ENCODE measurements at places on chromosomes 11 and 22. TPM values are rescaled to one million over a fixed set of nuclear protein-coding genes. Genes with fewer than 3 reads are reported as not detected.

DNA sequence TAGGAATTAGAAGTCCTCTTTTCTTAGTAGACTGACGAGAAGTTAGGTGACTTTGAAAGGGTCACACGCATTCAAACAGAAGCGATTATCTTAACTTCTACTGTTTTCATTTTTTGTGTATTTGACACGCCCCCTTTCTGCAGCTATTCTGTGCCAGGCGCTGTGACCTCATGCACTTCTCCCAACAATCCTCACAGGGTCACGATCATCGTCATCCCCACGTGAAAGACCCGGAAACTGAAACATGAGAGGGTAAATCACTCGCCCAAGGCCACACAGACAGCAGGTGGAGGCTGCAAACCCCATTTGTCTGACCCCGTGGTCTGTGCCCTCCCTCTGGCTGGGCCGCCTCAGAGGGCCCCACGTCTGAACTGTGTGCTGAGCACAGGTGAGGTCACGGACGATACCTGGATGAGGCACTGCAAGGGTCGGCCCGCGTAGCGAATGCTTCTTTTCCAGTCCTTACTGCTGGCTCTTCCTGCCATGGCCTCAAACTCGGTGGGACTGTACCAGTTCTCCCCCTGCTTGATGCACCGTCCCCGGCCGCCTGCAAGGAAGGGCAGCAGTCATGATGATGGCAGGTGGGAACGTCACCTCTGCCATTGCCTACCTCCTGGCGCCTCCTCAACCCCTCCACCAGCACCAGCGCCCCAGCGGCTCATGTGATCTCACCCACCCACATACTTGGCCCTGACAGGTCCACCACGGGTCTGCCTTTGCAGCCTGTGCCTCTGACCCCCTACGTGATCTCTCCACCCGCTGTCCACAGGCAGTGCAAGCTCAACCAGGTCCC lies 8.4 kb downstream of the DEAF1 start:
- DNase-seq = no peak

DNA sequence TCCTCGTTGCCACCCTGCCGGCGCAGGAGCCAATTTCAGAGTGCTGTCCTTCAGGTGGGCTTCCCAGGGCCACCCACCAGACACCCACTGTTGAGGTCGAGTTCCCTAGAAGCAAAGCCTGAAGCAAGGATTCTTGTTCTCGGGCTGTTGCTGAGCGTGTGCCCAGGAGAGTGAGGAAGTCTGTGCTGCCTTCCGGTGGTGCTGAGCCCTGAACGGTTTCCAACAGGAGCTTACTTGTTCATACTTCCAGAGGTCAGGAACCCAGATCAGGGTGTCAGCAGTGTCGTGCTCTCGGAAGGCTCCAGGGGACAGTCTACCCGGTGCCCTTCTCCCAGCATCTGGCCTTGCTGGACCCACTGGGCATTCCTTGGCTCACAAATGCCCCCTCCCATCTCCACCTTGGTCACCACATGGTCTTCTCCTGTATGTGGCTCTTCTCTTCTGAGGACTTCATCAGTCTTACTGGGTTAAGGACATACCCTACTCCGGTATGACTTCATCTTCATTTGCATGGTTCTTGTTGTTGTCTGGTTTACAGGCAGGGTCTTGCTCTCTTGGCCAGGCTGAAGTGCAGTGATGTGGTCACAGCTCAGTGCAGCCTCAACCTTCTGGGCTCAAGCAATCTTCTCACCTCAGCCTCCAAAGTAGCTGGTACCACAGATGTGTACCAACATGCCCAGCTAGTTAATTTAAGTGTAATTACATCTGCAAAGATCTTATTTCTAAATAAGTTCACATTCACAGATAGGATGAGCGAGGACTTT lies 11.2 kb downstream of the SLC25A1 start:
- DNase-seq = no peak

DNA sequence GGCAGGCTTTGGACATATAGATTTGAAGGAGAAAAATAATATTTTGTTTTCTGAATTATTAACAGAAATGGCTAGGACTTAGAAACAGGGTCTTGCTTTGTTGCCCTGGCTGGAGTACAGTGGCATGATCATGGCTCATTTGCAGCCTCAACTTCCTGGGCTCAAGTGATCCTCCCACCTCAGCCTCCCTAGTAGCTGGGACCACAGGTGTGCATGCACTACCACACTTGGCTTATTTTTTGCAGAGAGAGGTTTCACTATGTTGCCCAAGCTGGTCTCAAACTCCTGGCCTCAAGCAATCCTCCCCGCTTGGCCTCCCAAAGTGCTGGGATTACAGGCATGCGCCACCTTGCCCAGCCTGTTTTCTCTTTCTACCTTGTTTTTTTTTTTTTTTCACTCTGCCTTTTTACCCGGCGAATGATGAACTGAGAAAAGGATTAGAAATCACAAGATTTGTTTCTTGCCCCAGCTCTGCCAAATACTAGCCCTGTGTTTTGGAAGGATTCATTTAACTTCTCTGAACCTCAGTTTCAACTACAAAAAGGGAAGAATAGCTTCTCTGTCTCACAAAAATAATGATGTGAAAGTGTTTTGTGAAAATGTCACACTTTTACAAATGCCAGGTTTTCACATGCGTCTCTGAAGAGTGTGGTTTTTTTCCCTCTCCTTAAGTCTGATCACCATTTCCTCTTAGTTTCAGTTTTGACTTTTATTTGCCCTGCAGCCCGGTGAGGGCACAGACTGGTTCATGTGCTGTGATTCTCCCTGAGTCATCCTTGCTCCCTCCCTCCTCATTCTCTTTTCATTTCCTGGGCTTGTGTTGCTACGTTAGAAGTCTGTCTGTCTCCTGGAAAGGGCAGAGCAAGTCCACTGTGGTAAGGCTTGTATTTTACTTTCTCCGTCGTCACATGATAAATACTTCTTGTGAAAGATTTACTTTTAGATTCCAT lies 67.7 kb downstream of the BCL2L13 start:
- peak; percentile 36 for DNase-seq

The MUC2 gene
- not detected for total RNA-seq

The FOLH1 gene
- not detected for total RNA-seq

- no peak for DNase-seq
These were observed 347.9 kb upstream of the FAT3 start for GRCh38 chr11:91876746-91877145.

- DNase-seq = no peak
These were observed 46.9 kb upstream of the PRSS23 start for GRCh38 chr11:86753459-86753858.

The MMP13 gene
- not detected for total RNA-seq

DNA sequence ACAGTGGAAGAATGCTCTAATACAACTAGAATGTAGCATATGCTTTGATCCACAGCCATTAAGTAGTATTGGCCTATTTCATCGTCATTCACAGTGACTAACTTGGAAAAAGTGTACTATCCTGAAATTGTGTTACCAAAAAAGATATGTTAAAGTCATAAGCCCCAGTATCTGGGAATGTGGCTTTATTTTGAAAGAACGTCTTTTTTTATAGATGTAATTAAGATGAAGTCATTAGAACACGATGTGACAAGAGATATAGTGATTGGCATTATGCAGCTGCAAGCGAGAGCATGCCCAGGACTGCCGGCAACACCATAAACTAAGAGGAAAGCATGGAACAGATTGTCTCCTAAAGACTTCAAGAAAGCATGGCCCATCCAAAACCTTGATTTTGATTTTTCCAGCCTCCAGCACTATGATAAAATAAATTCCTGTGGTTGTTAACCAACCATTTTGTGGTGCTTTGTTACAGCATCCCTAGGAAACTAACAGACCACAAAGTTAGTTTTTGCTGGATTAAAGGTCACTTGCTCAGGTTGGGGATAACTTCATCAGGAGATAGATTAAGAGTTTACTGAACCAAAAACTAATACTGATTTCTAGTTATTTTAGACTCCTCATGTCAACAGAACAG lies 870.6 kb upstream of the LRRC4C start:
- no peak for DNase-seq

DNA sequence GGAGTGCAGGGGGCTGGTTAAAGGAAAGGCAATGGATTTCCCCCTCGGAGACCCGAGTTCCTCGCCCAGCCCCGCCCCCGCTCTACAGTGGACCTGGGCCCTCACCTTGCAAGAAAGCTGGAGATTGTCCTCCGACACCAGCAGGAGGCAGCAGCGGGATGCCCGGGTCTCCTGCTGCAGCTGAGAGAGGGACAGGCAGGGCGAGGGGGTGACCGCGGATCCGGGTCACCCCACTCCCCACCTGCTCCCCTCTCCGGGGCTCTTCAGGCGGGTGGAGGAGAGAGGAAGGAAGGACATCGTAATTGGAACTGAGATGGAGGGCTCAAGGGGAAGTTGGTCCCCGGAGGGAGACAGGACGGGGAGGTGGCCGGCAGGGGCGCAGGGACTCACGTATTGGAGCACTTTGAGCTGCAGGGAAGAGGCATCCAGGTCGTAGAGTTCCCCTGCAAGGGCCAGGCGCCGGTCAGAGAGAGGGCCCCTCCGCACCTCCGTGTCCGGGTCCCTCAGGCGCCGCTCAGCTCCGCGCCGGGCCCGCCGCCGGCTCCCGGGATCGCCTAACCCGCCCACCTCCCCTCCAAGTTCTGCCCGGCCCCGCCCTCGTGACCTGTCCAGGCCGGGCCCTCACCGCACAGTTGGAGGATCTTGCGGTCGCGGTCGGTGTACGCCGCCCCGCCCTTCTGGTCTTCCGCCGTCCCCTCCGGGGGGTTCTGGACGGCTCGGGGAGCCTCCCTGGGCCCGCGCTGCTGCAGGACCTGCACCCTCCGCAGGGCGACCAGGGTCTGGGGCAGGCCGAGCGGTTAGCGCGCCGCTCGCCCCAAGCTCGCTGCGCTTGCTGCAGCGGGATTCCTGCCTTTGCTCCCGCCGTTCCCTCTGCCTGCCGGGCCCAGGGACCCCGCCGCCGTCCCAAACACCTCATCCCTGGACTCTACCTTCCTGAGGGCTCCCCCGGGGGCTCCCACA lies 84.1 kb downstream of the PDE2A start:
- peak; percentile 48 for DNase-seq

DNA sequence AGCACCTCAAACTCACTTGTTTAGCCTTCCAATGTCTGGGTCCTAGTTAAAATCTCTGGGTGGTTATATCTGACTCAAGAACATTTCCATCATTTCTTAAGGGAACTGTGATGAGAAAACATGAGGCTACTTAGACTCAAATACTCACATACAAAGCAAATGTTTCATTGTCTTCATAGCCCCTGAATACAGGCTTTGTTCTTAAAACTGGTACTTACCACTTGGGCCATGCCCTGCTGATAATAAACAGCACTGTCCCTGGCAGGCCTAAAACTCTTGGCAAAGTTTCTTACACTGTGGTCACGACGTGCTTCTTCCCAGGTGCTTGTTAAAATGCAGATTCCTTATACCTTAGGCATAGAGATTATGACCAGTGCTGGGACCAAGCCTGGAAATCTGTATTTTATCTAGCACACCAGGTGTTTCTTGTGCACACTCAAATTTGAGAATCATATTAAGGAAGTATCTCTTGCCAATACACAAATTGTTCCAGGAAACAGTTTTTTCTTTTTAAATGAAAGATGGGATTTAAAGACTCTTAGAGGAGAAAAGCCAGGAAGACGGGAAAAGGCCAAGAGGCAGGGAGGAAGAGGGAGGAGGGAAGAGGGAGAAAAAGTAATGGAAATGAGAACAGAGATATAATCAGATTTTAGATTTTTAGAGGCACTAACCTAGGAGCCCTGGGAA lies 287.9 kb upstream of the MPPED2 start:
- DNase-seq = no peak

The DDI1 gene
- total RNA-seq = not detected

Data from HepG2 (cell line).